Hematopoietic multipotent progenitor cell treated with erythropoietin and hydrocortisone succinate and interleukin-3 and kit ligand, for 17 days (in vitro differentiated cells): ENCODE measurements at places on chromosomes 7 and 10.

- no peak for DNase-seq
Measured at GRCh38 chr10:82256275-82256674, 381.3 kb downstream of the NRG3 start.

DNA sequence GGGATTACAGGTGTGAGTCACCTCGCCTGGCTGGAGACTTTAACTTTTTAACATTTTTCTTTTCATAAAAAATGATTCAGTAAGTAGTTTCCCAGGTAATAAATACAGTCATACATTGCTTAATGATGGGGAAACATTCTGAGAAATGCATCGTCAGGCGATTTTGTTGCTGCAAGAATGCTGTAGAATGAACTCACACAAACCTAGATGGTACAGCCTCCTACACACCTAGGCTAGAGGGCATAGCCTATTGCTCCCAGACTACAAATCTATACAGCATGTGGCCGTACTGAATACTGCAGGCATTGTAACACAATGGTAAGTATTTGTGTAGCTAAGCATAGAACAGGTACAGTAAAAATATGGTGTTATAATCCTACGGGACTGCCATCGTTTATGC lies 108.5 kb upstream of the SFMBT2 start:
- no peak for DNase-seq

GRCh38 chr7:155188821-155189581 lies 108.7 kb upstream of the INSIG1 start:
- no peak for DNase-seq

GRCh38 chr7:7696458-7697119 lies 21.8 kb downstream of the RPA3 start:
- DNase-seq, result no peak

- no peak for DNase-seq
Measured at GRCh38 chr7:14738086-14738485, 164.5 kb downstream of the DGKB start.

DNA sequence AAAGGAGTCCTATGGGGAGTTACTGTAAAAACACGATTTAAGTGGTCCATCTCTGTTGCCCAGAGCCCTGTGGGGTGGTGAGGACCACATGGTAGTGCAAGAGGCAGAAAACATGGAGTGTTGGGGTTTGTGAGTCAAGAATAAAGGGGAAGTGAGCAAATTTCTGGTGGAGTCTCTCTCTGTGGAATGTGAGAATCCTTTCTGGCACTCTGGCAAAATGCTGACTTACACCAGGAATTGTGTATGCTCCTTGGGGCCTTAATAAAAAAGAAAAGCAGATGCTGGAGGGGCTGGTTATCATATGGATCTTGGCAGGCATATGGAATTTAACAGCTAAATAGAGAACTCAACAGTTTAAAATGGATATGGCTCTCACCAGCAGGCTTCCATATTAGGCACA lies 486.0 kb downstream of the TNS3 start:
- no peak for DNase-seq

DNA sequence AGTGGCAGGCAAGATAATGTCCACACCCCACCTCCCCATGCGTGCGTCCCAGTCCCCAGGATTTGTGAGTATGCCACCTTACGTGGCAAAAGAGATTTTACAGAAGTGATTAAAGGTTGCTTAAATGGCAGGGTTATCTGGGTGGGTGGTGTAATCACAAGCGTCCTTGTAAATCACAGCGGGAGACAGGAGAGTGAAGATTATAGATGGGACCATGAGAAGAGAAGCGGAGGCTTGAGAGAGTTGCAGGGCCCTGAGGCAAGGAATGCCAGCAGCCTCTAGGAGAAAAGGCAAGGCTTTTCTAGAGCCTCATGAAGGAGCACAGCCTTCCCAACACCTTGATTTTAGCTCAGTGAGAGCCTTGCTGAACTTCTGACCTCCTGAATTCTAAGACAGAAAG lies 10.2 kb downstream of the ZRANB1 start:
- DNase-seq, result no peak

DNA sequence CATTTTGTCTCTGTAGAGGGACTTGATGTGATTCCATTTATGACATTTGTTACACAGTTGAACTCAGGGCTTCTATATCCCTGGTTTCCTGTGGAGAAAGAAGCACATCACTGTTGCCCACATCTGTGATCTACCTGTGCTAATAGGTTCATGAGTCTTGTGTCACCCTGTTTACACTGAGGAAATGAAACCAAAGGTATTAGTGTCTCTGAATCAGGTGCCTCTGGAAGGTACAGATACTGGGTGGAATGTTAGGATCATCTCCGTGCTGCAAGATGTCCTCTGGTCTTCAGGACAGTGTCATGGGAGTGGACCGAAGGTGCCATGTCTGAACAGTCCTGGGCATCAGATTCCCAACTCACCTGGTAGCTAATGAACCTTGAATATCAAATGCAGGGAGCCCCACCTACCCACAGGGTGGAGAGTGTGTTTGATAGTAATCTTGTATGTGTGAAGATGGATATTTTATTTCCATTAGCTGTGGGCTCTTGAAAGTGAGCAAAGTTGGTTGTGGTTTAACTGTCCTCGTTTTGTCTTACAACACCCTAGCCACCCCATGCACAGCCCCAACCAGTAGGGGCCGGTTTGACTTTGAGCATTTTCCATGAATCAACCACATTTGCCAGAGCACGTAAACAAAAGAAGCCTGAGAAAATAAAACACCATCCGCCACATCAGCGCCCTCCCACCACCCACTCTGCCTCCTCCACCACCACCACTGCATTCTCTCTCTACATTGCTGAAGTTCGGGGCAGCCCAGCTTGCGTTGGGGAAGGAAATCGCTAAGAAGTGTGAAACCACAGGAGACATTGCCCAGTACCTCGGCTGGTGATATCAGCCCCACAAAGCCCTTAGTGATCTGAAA lies 40.7 kb downstream of the TARP start:
- DNase-seq, result no peak

DNA sequence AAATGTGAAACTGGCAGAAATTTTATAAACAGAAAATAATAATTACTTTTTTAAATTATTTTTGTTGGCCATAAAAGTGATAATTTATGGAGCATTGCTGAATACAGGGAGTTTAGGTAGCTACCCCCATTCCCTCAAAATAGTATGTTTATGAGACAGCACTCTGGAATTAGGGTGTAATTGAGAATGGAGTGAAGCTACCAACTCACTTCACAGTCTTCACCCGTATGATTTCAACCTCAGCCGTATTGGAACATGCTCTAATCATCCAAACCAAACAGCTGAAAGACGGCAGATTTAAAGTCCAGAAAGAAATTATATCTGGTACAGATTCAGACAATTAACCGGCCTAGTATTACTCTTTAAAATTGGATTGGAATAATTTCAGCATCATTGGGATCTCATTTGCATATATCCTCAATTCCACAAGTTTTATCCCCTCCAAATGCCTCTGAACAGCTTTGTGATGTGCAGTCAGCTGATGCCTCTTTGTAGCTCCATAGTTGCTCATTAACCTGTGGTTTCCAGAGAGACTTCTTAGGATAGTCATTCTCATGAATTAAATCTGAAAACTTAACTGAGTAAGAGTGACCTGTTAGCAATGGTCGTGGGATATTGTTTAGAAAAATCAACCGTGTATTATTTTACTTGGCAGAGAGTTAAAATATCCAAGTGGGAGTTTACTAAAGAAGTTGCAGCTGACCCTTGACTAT lies 59.1 kb upstream of the GJD4 start:
- no peak for DNase-seq

DNA sequence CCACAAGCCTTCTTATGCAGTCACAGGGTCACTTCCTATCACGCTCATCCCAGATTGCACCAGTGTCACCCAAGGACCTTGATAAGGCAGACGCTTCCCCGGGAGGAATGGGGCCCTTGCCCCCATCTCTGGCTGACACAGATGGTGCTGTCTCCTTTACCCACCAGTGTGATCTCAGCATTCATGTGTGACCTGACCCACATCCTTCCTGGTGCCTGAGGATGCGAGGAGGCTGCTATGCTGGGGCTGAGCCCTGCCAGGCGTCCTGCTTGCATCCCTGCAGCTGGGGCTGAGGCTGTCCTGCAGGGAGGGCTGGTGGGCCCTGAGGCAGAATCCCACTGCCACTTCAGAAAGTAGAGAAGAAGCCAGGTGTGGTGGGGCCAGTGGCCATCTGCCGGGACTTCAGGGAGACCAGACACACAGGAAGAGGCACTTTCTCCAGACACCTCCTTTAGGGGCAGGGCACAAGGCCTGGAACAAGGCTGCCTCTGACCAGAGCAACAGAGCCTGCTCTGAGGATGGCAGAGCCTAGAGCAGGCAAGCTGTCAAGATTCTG lies 35.3 kb downstream of the RASGEF1A start:
- DNase-seq, result no peak

DNA sequence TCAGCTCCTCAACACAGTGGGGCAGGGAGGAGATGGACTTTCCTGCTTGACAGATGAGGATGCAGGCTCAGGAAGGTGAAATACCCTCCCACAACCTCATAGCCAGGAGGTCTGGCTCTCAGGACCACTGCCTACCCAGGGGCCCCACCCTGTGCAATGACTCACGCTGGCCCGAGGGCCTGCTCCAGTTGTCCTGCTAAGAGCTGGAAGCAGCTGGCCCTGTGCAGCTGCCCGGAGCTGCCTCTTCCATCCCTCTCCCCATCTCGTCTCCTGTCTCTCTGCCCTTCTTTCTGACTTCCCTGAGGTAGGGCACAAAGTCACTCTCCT lies 123.9 kb downstream of the ZMIZ1 start:
- DNase-seq, result no peak

DNA sequence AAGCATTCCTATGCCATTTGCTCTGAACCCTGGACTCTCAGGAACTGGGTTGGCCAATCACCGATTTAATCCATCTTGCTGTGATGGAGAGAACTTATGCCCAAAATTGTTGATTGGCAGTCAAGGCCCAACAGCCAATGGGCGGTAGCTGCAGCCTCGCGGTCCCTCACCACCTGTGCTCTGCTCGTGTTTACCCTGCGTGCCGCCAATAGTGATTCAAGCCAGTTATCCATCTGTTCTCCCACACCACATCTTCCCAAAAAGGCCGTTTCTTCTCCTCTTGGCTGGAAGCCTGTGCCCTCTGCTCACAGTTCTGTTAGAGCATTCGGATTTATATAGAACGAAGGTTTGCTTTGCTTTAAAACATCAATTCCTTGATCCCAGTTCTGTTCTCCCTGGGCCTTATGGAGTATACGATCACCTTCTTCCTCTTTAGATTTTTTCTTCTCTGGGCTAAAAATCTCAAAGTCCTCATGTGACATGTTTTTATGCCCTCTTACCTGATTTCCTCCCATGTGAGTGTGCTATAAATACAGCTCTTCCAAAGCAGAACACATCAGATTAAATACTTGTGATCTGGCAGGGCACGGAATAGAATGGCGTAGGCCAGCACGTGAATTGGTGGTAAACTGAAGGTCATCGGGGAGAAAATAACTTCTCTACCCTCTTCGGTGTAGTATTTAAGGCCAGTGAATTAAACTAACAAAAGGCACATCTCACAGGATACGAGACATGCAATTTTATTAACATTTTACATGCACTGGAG lies 212.8 kb downstream of the NSUN6 start:
- DNase-seq, result no peak

- DNase-seq, result no peak
Measured at GRCh38 chr10:110077436-110078130, 69.8 kb downstream of the ADD3 start.

- no peak for DNase-seq
Measured at GRCh38 chr10:62048919-62049623, 147.6 kb downstream of the ARID5B start.

GRCh38 chr10:73076360-73077183 lies 20.1 kb downstream of the P4HA1 start:
- no peak for DNase-seq

- no peak for DNase-seq
Measured at GRCh38 chr10:44053391-44053790, 331.5 kb downstream of the CXCL12 start.

- no peak for DNase-seq
Measured at GRCh38 chr10:53239873-53240272, 467.3 kb upstream of the MBL2 start.

GRCh38 chr10:79238158-79238520 lies 109.1 kb upstream of the PPIF start:
- DNase-seq, result no peak

DNA sequence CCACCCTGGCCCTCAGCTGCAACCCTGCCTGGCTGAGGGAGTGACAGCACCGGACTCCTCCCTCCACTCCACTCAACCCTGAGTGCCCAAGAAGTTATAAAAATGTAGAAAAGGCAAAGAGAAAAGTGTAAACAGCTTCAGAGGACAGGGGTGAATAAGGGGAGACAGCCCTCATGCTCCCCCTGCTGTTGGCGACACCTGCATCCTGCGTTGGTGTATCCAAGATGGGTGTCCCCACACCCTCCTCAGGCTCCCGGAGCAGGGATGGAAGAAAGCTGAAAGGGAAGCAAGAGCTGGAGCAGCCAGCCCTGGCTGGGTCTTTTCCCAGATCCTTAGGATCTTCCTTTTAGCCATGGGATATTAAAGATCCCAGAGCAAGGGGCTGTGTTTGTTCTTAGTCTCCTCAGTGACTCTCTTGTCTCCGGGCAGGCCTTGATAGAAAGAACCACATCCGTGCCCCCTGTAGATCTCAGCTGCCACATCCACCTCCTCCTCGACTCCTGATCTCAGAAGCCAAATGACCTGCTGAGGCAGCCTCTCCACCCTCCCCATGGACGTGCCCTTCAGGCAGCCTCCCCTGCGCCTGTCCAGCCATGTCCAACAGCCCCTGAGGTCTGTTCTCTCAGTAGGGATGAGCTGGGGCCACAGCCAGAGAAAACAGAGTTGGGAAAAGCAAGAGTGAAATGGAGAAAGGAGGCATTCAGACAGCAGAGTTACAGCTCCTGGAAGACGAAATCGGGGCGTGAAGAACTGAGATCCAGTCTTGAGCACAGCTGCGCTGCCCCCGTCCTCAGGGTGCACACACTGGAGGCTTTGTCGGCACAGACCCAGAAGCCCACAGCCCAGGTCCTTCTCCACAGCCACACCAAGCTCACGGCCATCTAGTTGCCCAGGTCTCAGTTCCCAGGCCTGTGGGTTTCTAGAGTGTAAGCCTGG lies 6.8 kb downstream of the FAM131B start:
- no peak for DNase-seq

- DNase-seq, result no peak
Measured at GRCh38 chr7:150631866-150632864, at the start of gene GIMAP6. Gene GIMAP6, minus strand, starts transcription at chr7:150632385. Its CDS starts 2,243 bp downstream, at chr7:150630142.

GRCh38 chr7:47153576-47153975 lies 428.3 kb downstream of the TNS3 start:
- DNase-seq, result no peak

DNA sequence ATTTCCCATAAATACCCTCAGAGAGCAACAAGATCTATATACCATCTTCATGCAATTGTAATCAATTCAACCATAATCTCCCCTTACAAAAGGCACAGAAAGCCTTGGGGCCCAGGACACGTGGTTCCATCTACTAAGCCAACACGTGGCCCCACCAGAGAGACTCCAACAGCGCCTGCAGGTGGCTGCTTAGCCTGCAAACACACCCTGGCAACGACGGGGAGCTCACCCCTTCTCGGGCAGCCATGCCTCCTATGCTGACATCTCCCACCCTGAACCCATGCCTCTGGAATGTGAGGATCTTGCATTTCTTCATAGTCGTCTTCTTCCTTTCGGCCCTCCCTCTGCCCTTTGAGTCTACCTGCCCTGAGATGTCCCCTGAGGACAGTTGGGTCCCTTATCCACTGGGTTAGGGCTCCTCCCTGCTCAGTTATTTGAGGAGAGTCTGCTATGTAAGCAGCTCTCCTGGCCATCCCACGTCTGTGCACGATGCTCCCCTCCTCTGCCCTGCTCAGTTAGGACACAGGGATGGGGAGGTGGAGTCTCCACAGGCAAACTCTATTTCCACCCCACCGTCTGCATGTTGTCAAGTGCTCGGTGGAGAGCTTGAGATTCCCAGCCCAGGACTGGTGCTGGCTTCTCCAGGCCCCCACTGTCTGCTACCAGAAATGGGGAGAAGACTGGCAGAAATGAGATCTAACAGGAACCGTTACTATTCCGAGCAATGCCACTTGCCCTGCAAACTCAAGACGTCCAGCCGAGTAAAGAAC lies 36.5 kb downstream of the EBF3 start:
- no peak for DNase-seq
